ENCODE measurements at places on chromosomes 1 and 21.

GRCh38 chr1:74470936-74471335 lies 41.5 kb downstream of the LRRC53 start:
- DNase-seq: no peak

- no peak for DNase-seq
Measured at GRCh38 chr1:222335586-222335985, 212.3 kb downstream of the HHIPL2 start.

DNA sequence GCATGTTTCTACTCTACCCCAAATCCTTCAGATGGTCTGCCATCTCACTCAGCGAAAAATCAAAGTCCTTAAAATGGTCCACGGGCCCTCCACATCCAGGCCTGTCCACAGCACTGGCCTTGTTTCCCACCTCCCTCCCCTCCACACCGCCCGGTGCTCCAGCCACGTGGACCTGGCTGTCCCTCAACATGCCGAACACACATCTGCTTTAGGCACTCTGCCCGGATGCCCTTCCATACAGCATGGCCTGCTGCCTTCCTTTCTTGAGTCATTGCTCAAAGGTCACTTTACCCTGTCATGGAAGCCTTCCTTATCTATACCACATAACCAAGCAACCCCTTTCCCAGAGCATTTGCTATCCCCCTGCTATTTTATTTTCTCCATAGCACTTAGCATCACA lies 143.0 kb downstream of the DNM3 start:
- DNase-seq: no peak

GRCh38 chr1:180609643-180610555 lies 21.9 kb upstream of the XPR1 start:
- no peak for DNase-seq

GRCh38 chr1:2587860-2588571 lies 1.4 kb downstream of the PRXL2B start:
- no peak for DNase-seq

- no peak for DNase-seq
Measured at GRCh38 chr1:224733027-224733911, 117.2 kb downstream of the CNIH3 start.

DNA sequence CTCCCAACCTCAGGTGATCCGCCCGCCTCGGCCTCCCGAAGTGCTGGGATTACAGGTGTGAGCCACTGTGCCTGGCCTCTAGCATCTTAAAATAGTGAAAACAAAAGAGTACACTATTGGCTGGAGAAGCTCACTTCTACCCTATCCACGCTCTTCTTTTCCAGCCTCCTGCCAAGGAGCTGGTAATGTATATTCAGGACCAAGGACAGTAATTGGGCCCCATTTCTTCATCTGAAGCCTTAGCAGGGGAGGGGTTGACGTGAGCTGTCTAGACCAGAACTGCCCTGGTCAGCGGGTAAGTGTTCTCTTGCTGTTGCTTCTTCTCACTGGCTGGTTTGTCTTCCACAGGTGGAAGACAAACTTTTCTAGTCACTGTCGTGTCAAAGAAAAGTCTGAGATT lies 70.2 kb downstream of the DNM3 start:
- no peak for DNase-seq

DNA sequence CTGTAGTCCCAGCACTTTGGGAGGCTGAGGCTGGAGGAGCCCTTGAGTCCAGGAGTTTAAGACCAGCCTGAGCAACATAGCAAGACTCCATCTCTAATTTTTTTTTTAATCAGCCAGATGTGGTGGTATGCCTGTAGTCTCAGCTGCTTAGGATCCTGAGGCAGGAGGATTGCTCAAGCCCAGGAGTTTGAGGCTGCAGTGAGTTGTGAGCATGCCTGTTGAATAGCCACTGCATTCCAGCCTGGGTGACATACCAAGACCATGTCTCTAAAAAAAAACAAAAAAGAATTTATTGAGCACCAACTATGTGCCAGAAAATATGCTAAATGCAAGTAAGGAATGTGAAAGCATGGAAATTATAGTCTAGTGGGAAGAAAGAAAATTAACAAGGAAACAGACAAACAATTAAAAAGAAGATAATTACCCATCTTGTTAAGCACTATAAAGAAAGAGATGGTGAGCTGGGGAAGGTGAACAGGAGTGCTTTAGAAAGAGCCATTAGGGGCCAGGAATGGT lies 104.0 kb upstream of the ZNF678 start:
- no peak for DNase-seq

GRCh38 chr1:58839846-58840835 lies 56.3 kb upstream of the JUN start:
- no peak for DNase-seq

DNA sequence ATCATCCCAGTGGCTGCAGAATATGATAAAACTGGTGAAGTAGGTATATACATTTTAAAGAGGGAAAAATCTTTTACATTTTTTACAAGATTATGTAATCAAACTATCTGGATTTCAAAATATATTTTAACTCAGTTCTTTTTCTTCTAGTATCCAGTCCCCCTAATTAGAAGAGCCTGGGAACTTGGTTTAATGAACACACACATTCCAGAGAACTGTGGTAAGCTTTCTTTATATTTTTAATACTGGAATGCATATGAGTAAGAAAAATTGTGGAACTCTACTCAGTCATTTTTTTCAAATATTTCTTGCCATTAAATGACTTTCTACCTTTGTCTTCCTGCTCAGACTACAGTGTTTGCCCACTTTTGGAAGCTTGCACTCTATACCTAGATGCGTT lies 8.2 kb downstream of the ACADM start:
- no peak for DNase-seq

DNA sequence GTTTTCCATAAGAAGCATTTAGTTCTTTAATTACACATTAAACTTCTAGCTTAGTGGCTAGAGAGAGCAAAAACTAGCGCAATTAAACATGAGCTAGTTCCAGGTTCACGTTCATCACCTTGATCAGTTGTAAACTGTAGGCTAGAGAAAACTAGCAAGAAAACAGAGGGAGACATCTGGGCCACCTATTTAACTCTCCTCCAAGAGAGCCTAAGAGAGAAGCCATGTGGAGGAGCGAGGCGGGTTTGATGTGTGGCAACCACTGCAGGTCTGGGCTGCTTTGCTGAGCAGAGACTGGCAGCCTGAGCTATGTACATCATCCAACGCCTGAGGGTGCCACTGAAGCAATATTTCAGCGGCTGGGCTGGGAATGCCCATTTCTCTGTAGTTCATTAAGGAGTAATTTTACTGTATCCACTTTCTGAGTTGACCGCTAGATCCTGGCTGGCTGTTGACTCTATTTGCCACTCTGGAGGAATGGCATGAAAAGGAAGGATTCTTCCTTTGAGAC lies 252.9 kb downstream of the DYRK1A start:
- no peak for DNase-seq

DNA sequence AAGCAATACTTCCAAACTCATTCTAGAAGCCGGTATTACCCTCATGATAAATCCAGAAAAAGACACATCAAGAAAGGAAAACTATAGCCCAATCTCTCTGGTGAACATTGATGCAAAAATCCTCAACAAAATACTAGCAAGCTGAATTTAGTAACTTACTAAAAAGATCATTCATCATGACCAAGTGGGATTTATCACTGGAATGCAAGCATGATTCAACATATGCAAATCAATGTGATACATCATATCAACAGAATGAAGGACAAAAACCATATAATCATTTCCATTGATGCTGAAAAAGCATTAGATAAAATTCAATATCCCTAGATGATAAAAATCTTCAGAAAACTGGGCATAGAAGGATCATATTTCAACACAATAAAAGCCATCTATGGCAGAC lies 402.9 kb downstream of the TGFB2 start:
- no peak for DNase-seq

DNA sequence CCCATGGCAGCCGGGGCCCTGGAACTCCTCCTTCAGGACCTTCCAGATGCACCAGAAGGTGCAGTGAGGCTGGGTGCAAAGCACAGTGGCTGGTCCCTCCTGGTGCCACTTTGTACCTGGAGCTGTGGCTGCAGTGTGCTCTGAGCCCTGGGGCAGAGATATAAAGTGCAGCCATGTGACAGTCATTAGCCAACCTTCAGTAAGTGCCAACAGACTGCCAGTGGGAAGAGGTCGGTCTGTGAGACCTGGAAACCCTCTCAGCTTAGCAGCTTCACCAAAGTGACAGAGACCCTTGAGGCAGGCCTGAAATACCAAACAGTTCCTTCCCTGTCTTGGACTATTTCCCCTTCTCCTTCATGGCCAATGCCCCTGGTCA lies 26.7 kb upstream of the NGF start:
- DNase-seq: no peak

All from activated CD4-positive, alpha-beta T cell treated with anti-CD3 and anti-CD28 coated beads, Interleukin-2, amount 50 U/mL, for 48 hours (primary cell).